HFFc6 (cell line): ENCODE measurements at places on chromosomes 13 and 19. TPM values are rescaled to one million over a fixed set of nuclear protein-coding genes. Genes with fewer than 3 reads are reported as not detected.

Gene ATP8B3
- 4.5 and 7.9 TPM in 2 replicates for total RNA-seq

Gene KIR3DL1
- not detected in 3 replicates for total RNA-seq

DNA sequence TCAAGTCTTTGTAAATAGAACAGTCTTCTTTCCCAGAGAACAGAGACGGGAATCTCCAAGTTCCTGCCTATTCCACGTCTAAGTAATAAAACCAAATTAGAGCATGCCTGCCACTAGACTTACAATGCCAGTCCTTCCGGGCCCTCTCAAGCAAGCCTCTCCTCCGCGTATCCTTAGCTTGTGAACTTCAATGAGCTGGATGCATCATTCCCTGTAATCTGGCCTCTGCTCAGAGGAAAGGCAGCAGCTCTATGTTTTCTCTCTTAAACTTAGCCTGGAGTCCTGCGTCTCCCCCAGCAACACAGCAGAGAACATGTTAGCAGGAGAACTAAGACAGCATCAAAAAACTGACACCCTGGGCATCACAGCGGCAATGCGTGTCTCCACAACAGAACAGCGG, 8.2 kb downstream of the NALCN start:
- no peak for DNase-seq
- no peaks in the 10 kb centered on the region for H3K36me3 ChIP-seq
- H3K4me3 ChIP-seq = peak overlapping the region; percentile 0; the same call in 1 of the 2 replicates
- H3K4me1 ChIP-seq = peaks cover 39% of the 10 kb centered on the region
- no peaks in the 10 kb centered on the region for H3K27me3 ChIP-seq

GRCh38 chr19:57512845-57513244, 13.1 kb downstream of the ZNF773 start:
- no peaks in the 10 kb centered on the region for H3K27me3 ChIP-seq
- no peak for DNase-seq
- H3K27ac ChIP-seq = no peak overlapping the region
- H3K4me1 ChIP-seq = no peaks in the 10 kb centered on the region
- peaks cover 79% of the 10 kb centered on the region for H3K36me3 ChIP-seq

GRCh38 chr13:32200741-32201140, 114.4 kb downstream of the ZAR1L start:
- no peak overlapping the region for H3K27ac ChIP-seq
- peak; percentile 24 for DNase-seq
- H3K27me3 ChIP-seq = no peaks in the 10 kb centered on the region; the same call in 1 of the 2 replicates
- no peaks in the 10 kb centered on the region for H3K36me3 ChIP-seq

- no peaks in the 10 kb centered on the region for H3K36me3 ChIP-seq
- no peak overlapping the region for H3K4me3 ChIP-seq
- H3K4me1 ChIP-seq = no peaks in the 10 kb centered on the region
- no peak for DNase-seq
- H3K27me3 ChIP-seq = no peaks in the 10 kb centered on the region; the same call in 1 of the 2 replicates
- H3K27ac ChIP-seq = no peak overlapping the region
These were observed 245.4 kb upstream of the SPRY2 start for GRCh38 chr13:80586356-80586755.
